ENCODE measurements at places on chromosomes 6 and 20.

DNA sequence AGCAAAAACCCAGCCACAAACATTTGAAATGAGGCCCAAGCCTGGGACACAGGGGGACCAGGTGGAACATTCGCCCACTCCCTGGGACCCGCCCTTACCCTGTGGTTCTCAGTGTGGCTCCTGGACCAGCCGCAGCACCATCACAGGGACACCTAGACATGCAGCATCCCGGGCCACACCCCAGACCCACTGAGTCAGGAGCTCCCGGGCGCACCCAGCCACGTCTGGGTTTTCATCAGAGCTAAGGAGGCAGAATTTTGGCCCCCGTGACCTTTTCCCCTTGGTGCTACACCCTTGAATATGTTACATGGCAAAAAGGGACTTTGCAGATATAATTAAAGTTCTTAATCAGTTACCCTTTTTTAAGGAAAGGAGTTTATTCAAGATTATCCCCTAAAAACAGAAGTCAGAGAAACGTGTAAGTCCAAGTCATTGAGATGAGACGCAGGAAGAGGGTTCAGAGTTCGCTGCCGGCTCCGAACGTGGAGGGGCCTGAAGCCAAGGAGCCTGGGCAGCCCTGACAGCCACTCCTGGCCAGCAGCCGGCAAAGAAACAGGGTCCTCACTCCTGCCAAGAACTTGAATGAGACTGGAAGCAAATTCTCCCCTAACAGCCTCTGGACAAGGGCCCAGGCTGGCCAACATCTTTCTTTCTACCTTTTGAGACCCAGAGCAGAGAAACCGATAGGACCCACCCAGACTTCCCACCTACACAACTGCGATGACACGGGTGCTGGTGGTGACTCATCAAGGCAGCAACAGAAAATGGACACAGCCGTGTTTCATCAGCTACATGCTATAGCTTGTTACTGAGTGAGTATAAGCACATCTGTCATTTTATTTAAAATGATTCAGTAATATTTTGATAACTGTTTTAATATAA lies 25.3 kb downstream of the BFSP1 start:
- DNase-seq = no peak

- DNase-seq = peak; percentile 46
Measured at GRCh38 chr6:136288566-136289326, 900 bp downstream of the BCLAF1 start.

DNA sequence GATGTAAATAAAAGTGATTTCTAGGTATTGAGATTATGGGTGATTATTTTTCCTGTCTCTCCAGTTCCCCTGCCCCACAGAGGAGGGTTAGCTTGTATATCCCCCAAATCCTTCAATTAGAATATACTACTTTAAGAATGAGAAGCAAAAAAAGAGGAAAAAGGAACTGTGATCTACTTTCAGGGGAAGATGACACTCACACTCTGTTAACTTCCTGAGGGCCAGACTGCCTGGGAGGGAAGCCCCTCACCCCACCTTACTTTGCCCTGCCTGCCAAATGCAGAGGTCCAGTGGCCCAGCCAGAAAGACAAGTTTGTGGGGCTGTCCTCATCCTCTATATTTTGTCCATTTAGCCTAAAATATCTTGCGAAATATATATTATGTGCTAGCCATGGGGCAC lies 9.2 kb upstream of the LY86 start:
- no peak for DNase-seq

GRCh38 chr20:38601216-38602184 lies at the start of gene ARHGAP40:
TSS of gene ARHGAP40 (plus strand) at chr20:38601809.
- DNase-seq = no peak

GRCh38 chr6:97586344-97586743 lies 303.3 kb upstream of the MMS22L start:
- no peak for DNase-seq

DNA sequence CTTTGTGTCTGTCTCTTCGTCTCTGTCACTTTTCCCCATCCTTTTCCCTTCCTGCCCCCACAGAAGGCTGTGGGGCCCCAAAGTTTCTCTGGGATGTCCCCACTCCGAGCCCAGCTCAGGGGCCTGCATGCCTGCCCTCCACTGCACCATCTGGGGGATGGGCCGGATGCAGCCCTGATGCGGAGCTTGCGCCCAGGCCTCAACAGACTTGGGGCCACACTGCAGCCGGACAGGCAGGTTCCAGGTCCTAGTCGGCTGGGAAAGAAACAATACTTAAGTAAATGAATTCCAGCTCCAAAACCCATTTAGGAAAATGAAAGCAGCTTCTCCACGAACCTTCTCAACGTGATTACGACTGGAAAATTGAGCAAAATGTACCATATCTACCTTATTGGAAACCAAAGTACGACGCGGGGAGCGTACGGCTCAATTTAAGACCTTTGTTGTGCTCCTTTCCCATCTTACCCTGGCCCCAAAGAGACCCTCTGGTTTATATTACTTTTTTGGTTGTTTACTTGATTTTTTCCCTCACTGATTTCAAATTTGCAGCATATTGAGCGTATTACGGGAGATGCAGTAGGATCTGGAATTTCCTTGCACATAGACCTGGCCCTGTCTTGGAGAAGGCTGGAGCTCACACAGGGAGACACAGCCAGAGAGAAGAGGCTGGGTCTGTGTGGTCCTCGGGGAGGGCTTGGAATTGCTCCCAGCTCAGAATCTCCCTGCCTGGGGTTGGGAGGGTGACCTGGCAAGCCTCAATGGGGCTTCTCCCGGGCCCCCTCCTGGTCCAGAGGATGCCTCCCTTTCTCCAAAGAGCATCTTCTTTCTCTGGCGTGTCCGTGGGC lies 8.0 kb downstream of the FOXC1 start:
- DNase-seq = peak; percentile 35

- no peak for DNase-seq
Measured at GRCh38 chr6:97778290-97779038, 495.4 kb upstream of the MMS22L start.

DNA sequence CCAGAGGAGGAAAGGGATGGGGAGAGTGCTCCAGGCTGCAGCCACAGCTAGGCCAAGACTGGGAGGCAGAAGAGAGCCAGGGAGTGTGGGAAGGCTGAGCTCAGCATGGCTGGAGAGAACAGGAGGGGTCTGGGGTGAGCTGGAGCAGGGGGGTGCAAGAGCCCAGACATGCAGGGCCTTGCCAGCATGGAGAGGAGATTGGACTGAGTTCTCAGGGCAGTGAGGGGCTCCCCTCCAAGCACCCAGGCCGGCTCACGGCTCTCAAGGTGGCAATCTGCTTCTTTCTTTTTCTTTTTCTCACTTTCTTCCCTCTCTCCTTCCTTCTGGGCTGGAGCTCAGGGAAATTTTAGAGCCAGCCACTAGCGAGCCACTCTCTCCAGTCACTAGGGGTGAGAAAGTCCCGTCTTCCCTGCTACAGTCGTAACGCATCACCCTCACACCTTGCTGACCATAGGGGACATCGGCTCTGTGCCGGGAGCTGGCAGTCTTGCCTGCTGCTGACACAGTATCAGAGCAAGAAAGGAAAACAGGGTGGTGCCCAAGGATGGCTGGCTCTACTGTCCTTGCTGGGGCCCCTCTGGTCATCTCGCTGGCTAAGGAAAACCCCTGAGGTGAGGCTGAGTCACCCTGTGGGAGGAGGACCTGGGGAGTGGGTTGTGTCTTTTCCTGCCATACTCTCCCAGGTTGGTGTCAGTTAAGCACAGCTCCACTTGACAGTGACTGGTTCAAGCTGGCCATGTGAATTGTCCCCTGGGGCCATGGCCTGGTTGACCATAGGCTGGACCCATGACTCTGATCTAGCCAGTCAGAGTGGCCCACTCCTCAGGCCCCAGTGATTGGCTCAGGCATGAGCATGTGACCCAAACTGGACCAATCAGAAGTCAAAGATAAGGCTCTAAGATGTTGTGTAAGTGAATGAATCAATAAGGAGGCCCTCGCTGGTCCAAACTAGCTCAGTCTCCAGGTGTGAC lies 135.1 kb upstream of the PMEPA1 start:
- no peak for DNase-seq

GRCh38 chr6:31882344-31882743 lies 3.5 kb upstream of the SLC44A4 start:
- DNase-seq = no peak

GRCh38 chr6:17683428-17683827 lies 23.3 kb downstream of the NUP153 start:
- no peak for DNase-seq

DNA sequence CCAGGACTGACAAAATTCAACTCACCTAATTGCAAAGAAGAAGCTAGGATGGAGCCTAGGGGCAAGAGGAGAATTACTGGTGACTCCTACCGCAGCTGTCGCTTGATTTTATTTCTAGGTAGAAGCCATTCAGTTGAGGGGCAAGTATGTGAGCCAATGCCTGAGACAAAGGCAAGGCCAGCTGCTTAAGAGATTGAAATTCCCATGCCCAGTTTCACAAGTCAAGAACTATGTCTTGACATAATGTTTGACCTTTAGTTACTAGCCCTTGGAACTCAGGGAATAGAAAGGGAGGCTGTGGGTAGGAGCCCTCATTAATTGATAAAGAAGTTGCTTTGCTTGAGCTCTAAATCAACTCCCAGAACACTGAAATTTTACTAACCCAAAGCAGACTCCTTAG lies 54.0 kb downstream of the GPR63 start:
- no peak for DNase-seq

GRCh38 chr20:34363465-34364222 lies 571 bp downstream of the ITCH start:
- no peak for DNase-seq
